ENCODE measurements at places on chromosomes 5 and 9. TPM values are rescaled to one million over a fixed set of nuclear protein-coding genes. Genes with fewer than 3 reads are reported as not detected.

The SMARCA2 gene
- 76.1 TPM for total RNA-seq

- no peak for DNase-seq
Measured at GRCh38 chr5:175746851-175747250, 89.0 kb downstream of the HRH2 start.

The G3BP1 gene
- 109 TPM for total RNA-seq

The LIFR gene
- 47.5 TPM for total RNA-seq

DNA sequence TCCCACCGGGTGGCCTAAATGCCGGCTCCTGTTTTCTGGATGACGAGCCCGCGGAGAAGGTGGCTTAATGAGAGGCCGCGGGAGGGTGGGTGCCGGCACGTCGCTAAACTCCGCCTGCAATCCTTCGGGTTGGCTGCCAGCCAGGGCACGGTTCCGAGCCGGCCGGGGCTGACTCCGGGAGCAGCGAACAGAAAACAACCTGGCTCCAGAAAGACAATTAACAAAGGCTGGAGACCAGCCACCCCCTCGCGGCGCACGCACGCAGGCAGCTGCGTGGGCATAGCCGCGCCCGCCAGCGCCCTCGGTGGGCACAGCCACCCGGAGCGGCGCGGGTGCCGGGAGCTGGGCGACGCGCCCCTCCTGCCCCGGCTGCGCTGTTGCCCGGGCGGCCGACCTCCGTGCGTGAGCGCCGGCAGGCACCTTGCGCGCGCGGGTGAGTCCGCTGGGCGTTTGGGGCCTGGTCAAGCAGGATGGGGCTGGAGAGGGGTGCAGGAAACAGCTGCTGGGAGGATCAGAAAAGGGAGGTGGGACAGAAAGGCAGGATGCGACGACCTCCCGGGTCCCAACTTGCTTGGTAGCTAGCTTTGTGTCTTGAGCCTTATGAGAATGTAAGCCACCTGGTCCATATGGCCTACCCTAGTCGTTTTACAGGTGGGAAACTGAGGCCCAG lies at the start of gene ARHGEF37:
Gene ARHGEF37 (plus strand): TSS at position 307 of the 670 bp plus-strand sequence. CDS start 16,272 bp downstream, outside the sequence.
- DNase-seq = peak; percentile 95

DNA sequence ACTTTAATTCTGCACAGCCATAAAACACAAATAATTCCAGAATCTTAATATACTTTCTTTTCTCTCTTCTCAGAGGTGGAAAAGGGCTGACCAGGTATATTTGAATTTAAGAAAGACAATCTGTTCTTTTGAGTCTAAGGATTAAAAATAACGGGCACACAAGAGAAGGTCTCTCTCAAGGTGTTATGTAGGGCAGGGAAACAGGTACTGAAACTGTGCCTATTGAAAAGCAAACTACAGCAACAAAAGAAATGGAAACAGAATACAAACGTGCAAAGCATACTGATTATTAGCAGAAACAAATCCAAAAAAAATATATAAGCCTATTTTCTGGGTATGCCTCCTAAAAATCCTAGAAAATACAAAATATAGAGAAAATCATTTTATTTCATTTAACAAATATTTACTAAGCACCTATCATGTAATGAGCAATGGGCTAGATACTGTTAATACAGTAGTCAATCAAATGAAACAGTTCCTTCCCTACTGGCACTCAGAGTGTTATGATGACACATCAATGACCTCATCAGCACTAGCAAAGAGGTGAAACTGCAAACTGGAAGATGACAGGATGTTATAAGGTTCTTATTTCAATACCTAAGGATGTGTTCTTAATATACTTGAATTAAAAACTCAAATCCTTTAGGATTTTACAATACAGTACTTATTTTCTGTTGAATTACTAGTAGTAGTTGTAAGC lies 87.7 kb downstream of the AUH start:
- no peak for DNase-seq

- DNase-seq = no peak
Measured at GRCh38 chr5:42985129-42986037, 54.7 kb downstream of the ANXA2R start.

The CTNNA1 gene
- 348 TPM for total RNA-seq

The C5orf63 gene
- 13.2 TPM for total RNA-seq

GRCh38 chr9:93635186-93636107 lies 59.1 kb downstream of the PHF2 start:
- no peak for DNase-seq

The LRRC14B gene
- 39.7 TPM for total RNA-seq

- DNase-seq = no peak
Measured at GRCh38 chr5:143525176-143525575, 121.7 kb upstream of the NR3C1 start.

- no peak for DNase-seq
Measured at GRCh38 chr9:126885131-126885641, 24.7 kb downstream of the ZBTB34 start.

DNA sequence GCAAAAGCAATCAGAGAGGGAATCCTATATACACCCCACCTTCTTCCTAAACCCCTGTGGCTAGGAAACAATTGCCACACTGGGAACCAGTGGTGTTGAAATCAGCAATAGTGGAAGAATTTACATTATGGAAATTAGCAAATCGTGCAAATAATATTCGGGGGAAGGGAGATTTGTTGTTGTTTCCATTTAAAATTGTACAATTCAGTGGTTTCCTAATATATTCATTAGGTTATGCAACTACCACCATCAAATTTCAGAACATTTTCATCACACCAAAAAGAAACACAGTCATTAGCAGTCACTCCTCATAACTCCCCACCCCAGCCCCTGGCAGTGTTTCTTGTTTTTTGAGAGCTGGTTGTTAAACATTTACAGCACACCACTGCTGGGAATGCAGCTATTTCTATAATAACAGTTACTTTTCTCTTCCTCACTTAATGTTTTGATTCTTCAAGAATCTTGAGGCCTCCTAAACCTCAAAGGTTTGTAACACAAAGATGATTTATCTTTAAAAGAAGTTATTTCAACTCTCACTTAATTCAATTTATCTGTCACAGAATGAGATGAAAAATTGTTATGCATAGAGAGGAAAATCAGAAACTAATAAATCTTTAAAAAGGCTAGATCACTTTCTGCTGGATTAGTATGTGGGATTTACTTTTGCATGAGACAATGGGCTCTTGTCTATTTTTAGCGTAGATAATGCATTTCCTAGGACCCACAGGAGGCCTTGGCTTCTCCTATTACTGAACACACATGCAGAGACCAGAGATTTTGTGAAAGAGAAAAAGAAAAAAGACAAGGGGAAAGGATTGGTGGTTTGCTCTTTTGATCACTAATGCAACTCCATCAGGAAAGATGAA lies 91.8 kb upstream of the DAPK1 start:
- DNase-seq = no peak

- DNase-seq = no peak
Measured at GRCh38 chr5:16618138-16618897, 1.5 kb upstream of the RETREG1 start.

DNA sequence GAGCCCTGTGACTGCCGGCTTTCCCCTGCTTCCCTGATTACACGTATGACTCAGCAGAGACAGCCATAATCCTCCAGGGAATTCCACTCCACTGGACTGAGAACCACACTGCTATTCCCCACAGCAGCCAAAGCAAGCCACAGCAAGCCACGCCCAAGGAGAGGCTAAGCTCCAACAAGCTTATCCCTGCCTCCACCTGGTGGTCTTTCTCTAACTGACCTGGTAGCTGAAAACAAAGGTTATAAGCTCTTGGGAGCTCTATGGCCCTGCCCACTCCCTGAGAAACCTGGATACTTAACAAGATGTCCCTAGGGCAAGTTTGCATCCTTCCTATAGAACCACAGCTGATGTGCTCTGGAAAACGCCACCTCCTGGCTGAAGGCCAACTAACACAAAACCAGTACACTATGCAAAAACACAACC lies 613.7 kb upstream of the CDH18 start:
- no peak for DNase-seq

- no peak for DNase-seq
Measured at GRCh38 chr9:135772702-135773493, 70.9 kb downstream of the KCNT1 start.

- DNase-seq = no peak
Measured at GRCh38 chr5:56800186-56800585, 15.2 kb upstream of the MAP3K1 start.

- DNase-seq = no peak
Measured at GRCh38 chr9:98958271-98958984, 14.7 kb downstream of the COL15A1 start.

The PPP2R2B gene
- total RNA-seq = 1.8 TPM

DNA sequence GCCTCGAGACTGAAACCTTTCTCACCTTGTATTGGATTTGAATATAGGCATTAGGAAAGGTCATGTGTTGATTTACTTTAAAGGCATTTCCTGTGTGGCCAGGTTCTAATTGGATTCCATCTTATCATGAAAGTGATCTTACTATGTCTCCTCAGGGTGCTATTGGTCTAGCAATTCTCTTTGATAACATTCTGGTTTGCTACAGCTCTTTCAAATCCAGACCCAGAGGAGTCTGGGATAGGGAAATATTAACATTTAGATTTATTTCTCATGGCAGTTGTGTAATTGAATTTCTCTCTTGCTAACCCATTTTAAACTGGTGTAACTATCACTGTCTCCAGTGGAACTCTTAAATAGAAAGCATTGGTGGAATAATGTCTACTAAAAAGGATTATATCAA lies 69.9 kb upstream of the NMUR2 start:
- no peak for DNase-seq

GRCh38 chr5:138488481-138488945 lies 23.2 kb downstream of the EGR1 start:
- no peak for DNase-seq

The ITGA1 gene
- total RNA-seq = 27.4 TPM

GRCh38 chr5:80504833-80505232 lies 16.9 kb downstream of the FAM151B start:
- DNase-seq = no peak

- no peak for DNase-seq
Measured at GRCh38 chr5:151162776-151163175, 5.2 kb upstream of the ANXA6 start.

The CBY3 gene
- not detected for total RNA-seq

The TMEM252 gene
- total RNA-seq = not detected
